ENCODE measurements at places on chromosomes 13 and 19. TPM values are rescaled to one million over a fixed set of nuclear protein-coding genes. Genes with fewer than 3 reads are reported as not detected.

DNA sequence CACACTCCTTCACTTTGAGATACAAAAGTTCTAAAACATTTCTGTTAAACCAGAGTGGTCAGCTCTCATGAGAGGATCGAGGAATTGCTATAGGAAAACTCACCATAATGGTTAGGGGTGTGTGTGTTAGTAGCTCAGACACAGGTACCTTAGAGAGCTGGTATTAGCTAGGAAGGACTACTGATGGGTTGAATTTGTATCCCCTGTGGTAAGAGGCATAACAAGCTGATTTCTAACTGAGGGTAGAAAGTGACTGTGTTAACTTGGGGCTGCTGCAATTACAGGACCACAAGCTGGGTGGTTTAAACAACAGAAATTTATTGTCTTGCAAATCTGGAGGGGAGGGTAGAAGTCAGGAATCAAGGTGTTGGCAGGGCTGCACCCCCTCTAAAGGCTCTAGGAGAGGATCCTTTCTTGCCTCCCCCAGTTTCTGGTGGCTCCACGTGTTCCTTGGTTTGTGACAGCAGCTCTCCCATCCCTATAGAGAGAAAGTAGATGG lies 17.4 kb downstream of the LEUTX start:
- no peak overlapping the region for H3K4me3 ChIP-seq
- no peaks in the 10 kb centered on the region for H3K4me1 ChIP-seq
- DNase-seq, result no peak
- H3K27ac ChIP-seq, result no peak overlapping the region
- no peaks in the 10 kb centered on the region for H3K27me3 ChIP-seq
- no peaks in the 10 kb centered on the region for H3K36me3 ChIP-seq

DNA sequence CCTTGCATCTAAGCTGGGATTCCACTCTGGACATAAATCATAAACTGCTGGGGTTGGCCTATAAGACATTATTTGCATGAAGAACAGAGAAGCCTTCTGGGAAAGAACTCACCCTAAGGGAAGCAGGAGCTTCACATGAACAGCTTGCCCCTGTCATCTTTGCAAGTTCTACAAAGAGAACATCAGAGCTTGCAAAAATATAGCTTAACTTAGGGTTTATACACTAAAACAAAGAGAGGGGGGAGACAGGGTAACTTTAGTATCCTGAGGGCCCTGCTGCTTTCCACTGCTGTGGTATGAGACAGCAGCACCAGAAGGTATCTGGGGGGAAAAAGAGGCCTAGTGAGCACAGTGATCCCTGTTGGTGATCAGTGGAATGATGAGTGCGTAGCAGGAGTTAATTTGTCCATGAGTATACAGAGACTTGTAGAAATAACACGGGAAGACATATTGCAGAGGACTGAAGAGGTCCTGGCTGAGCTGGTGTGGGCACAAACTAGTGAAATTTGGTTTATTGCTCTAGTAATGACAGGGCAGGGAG lies 116.1 kb upstream of the TSC22D1 start:
- H3K4me1 ChIP-seq, result no peaks in the 10 kb centered on the region
- H3K4me3 ChIP-seq, result no peak overlapping the region
- no peak for DNase-seq
- H3K27me3 ChIP-seq, result no peaks in the 10 kb centered on the region

DNA sequence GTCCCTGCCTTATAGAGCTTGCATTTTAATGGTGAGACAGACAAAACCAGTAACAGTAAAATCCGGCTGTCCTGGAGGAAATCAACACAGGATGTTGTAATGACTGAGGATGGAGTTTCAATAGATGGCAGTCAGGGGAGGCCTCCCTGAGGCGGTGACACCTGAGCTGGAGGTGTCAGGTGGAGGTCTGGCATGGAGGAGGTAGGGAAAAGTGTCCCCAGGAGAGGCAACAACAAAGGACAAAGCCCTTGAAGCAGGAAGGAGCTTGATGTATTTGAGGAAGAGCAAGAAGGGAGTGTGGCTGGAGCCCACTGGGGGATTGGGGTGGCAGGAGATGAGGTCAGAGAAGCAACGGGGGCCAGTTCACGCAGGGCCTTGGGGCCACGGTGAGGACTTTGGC lies 7.8 kb downstream of the GRIN2D start:
- no peak for DNase-seq
- H3K36me3 ChIP-seq, result no peaks in the 10 kb centered on the region
- H3K27ac ChIP-seq, result no peak overlapping the region
- no peaks in the 10 kb centered on the region for H3K27me3 ChIP-seq
- no peak overlapping the region for H3K4me3 ChIP-seq

The CRTC1 gene
- 8.2 TPM for total RNA-seq

DNA sequence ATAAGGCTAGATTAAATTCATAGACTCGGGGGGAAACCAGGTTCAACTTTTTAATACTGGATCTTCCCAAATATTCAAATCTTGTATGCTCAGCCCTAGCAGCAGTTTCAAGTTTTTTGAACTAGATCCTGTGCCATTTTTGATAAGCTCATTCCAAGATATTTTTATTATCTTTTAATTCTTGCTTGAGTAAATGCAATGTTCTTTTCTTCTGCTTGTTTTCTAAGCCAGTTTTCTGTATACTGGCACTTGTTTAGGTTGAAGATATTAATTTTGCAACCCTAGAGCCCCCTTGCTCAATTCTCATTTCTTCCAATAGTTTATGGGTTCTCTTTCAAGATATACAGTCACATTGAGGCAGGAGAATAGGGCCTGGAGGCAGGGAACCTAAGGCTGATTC lies 13.1 kb upstream of the PNMA8C start:
- H3K4me1 ChIP-seq, result no peaks in the 10 kb centered on the region
- no peaks in the 10 kb centered on the region for H3K36me3 ChIP-seq
- no peak overlapping the region for H3K4me3 ChIP-seq
- no peak overlapping the region for H3K27ac ChIP-seq

The GPATCH1 gene
- 19.4 TPM for total RNA-seq

The OR7C1 gene
- total RNA-seq, result not detected

The MYPOP gene
- total RNA-seq, result 12.9 TPM

The WASF3 gene
- total RNA-seq, result 2.2 TPM

The KCNN4 gene
- 34.6 TPM for total RNA-seq

- H3K4me1 ChIP-seq, result no peaks in the 10 kb centered on the region
- H3K36me3 ChIP-seq, result no peaks in the 10 kb centered on the region
- peaks cover 20% of the 10 kb centered on the region for H3K27me3 ChIP-seq
Observed at GRCh38 chr19:39080431-39080830, 3.7 kb upstream of the ACP7 start.

The CYP2A6 gene
- not detected for total RNA-seq

GRCh38 chr13:21738630-21739029 lies 67.8 kb downstream of the FGF9 start:
- H3K36me3 ChIP-seq, result no peaks in the 10 kb centered on the region
- H3K4me3 ChIP-seq, result no peak overlapping the region
- DNase-seq, result no peak
- H3K27me3 ChIP-seq, result no peaks in the 10 kb centered on the region
- H3K4me1 ChIP-seq, result no peaks in the 10 kb centered on the region
- no peak overlapping the region for H3K27ac ChIP-seq

The LENG1 gene
- total RNA-seq, result 28.9 TPM

The CRX gene
- total RNA-seq, result not detected

DNA sequence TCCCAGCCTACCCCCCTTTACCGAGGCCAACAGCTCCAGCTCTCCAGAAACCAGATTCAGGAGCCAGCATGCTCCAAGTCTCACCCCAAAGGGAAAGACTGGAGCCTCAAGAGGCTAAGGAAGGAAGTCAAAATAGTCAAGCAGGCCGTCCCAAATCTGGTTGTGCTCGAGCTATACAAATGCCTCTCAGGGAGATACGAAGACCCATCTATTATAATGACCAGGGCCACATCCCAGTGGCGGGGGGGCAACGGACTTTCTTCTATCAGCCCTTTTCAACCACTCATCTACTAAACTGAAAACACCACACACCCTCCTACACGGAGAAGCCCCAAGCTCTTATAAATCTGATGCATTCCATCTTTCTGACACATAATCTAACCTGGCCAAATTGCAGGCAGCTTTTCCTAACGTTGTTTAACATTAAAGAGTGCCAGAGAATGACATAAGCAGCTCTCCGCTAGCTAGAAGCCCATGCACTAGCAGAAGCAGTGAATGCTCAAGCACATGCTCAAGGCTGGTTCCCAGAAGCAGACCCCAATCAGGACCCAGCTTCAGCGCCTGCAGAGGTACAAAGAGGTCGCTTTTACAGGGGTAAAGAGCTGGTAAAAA lies 104.6 kb upstream of the ZNF98 start:
- H3K4me1 ChIP-seq, result no peaks in the 10 kb centered on the region
- H3K36me3 ChIP-seq, result no peaks in the 10 kb centered on the region
- H3K27me3 ChIP-seq, result no peaks in the 10 kb centered on the region
- no peak for DNase-seq
- no peak overlapping the region for H3K4me3 ChIP-seq
- H3K27ac ChIP-seq, result no peak overlapping the region

The APOC4 gene
- not detected for total RNA-seq

The RNF225 gene
- total RNA-seq, result not detected

The CEACAM8 gene
- total RNA-seq, result not detected

GRCh38 chr19:51983361-51983760 lies 3.3 kb downstream of the ZNF350 start:
- H3K36me3 ChIP-seq, result no peaks in the 10 kb centered on the region
- H3K4me3 ChIP-seq, result no peak overlapping the region
- DNase-seq, result no peak
- no peak overlapping the region for H3K27ac ChIP-seq

- no peak overlapping the region for H3K4me3 ChIP-seq
- H3K36me3 ChIP-seq, result no peaks in the 10 kb centered on the region
- no peaks in the 10 kb centered on the region for H3K4me1 ChIP-seq
- no peaks in the 10 kb centered on the region for H3K27me3 ChIP-seq
- no peak for DNase-seq
Observed at GRCh38 chr13:51066091-51066831, 44.8 kb downstream of the C13orf42 start.

DNA sequence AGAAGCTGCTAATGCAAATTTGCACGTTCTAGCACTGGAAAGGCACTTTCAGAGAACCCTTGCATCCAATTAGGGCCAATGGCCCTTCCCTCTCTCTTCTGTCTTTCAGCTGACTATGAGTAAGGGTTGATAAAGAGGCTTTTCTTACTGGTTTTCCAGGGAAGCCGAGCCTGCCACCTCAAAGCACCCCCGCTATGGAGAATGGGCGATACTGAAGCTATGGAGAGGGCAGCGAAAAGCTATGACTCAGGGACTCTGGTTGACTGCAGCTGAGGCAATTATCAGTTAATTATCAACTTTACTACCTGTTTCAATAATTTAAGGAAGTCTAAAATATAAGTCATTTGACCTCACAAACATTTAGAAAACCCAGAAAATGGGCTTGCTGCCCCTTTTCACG lies 115.8 kb downstream of the TRPC4 start:
- no peak overlapping the region for H3K4me3 ChIP-seq
- no peak for DNase-seq
- no peaks in the 10 kb centered on the region for H3K27me3 ChIP-seq
- H3K36me3 ChIP-seq, result no peaks in the 10 kb centered on the region

DNA sequence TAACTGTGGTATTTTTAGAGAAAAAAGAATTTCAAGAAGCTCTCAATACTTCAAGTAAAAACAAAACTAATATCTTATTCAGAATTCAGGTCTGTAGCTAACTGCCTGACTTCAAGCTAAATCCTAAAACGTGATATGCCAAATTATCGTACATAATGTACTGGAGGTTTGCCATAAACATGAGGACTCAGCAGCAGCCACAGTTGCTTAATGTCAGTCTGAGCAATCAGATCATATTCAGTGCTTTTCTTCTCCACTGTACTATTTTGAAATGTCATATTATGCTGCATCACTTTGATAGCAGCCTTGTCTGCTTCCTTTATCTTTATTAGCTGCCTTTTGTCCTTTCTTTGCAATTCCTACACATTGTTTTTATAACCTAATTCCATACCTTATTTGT lies 265.1 kb upstream of the EDNRB start:
- no peaks in the 10 kb centered on the region for H3K27me3 ChIP-seq
- H3K27ac ChIP-seq, result no peak overlapping the region
- H3K4me1 ChIP-seq, result no peaks in the 10 kb centered on the region
- H3K4me3 ChIP-seq, result no peak overlapping the region
- DNase-seq, result no peak
- H3K36me3 ChIP-seq, result no peaks in the 10 kb centered on the region

The OR7A5 gene
- total RNA-seq, result not detected

DNA sequence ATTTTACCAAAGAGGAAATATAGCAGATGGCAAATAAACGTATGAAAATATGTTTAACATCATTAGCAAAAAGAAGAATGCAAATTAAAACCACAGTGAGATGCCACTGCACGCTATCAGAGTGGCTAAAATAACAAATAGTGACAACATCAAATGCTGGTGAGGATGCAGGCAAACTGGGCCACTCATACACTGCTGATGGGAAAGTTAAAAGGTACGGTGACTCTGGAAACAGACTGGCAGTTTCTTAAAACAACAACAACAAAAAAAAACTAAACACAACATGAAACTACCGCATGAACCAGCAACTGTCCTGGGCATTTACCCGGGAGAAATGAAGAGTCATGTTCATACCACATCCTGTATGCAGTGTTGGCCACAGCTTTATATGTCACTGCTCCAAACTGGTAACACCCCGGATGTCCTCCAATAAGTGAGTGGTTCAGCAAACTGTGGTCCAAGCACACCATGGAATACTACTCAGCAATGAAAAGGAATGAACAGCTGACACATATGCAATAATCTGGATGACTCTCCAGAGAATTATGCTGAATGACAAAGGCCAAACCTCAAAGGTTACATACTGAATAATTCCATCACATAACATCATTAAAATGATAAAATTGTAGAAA lies 22.3 kb downstream of the EPS15L1 start:
- H3K27me3 ChIP-seq, result no peaks in the 10 kb centered on the region
- no peak overlapping the region for H3K4me3 ChIP-seq
- no peak for DNase-seq
- H3K36me3 ChIP-seq, result no peaks in the 10 kb centered on the region

- H3K36me3 ChIP-seq, result no peaks in the 10 kb centered on the region
- peaks cover 22% of the 10 kb centered on the region for H3K4me1 ChIP-seq
- no peak overlapping the region for H3K4me3 ChIP-seq
Observed at GRCh38 chr19:45103156-45103507, 10.2 kb downstream of the PPP1R37 start.

DNA sequence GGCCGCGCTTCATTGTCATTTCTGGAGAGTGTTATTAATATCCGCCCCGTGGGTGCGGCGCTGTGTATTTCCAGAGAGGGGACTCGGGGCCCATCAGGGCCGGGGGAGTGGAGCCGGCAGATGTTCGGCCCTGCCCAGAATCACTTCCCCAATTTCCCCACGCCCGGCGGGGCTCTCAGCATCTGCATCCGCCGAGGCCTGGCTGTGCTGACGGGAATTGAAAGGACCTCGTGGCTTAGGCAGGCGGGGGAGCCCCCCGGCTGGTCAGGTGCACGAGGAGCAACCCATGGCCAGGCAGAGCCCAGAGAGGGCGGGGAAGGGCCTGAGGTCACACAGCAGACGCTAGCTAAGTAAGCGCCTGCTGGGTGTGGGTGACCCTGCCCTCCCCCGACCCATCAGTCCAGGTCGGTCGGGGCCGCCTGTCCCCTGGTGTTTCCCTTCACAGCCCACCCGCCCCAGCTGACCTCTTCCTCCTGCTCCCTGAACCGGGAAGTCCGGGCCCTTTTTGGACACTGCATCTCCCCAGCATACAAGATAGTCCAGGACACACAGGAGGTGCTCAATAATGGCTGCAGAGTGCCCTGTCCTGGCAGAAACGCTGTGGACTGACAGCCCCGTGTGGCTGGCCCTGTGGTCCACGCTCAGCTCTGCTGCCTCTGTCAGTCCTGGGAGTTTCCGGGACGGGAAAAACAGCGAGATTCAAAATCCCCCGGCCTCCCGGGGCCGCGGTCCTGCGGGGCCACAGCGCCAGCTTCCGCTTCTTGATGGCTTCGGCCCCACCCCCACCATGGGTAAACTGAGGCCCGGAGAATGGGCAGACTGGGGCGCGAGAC lies 22.1 kb downstream of the ARID3A start:
- peak; percentile 94 for DNase-seq
- H3K27me3 ChIP-seq, result no peaks in the 10 kb centered on the region
- H3K36me3 ChIP-seq, result no peaks in the 10 kb centered on the region
- H3K4me1 ChIP-seq, result peaks cover 9% of the 10 kb centered on the region
- H3K27ac ChIP-seq, result no peak overlapping the region
- no peak overlapping the region for H3K4me3 ChIP-seq
